ENCODE measurements at places on chromosomes 3 and 15.

- DNase-seq, result no peak
These were observed 30.4 kb downstream of the LSM3 start for GRCh38 chr3:14208977-14209394.

DNA sequence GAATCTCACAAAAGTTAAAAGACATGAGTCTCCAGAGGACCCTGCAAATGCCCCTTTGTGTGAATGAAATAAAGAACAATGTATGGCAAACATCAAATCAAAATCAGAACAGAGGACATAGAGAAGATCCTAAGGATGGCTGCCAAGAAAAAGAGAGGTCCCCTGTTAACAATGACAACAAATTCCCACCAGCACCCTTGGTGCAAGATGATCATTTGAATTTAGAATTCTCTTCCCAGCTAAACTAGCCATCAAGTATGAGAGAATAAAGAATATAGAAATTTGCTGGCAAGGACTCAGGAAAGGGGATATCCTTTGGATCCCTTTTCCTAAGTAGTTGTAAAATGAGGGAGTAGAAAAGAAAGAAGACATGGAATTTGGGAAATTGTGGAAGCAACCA lies 8.2 kb downstream of the GP5 start:
- no peak for DNase-seq

DNA sequence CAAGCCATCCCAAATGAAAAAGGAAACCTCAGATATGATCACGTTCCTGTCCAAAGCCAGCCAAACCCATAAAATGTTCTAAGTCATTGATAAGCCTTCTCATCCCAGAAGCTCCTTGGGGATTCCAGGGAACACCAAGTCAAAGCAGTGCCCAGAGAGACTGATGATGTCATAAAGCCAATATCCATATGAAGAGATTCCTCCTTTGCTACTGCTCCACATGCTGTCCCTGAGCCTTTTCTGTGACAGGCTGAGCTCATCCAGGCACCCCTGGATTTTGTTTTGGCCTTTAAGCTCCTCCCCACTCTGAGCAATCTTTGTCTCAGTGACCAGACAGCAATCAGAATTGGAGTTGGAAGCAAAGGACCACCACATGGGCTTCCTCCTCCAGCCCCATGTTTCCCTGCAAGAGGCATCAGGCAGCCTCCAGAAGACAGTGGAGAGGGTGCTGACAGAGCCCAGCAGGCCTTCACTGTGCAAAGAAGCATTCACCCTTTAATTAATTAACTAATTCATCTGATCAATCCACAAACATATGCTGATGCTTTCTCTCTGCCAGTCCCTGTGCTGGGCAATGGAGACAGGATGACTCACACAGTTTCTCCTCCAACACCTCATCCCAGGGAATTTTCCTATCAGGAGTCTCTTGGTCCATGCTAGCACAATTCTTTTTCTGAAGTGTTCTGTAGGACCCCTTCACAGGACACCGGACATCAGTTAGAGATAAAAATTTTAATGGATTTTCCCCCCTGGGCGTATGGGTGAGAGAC lies 25.0 kb downstream of the MEX3B start:
- DNase-seq, result no peak

DNA sequence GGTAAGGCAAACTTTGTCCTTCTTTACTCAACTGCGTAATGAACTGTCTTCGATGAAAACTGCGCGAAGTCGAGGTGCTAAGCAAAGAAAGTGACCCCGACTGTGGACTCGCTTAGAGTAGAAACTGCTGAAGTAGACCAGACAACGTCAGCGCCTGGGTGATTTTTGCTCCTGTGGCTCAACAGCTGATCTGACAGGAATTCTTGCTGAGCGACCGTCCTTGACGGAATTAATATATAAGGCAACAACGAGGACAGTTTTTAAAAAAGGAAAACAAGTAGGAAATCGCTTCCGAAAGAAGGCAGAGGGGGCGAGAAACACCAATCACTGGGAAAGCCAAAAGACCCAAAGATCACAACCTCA lies 541 bp downstream of the RPS27L start:
- DNase-seq, result peak; percentile 38

DNA sequence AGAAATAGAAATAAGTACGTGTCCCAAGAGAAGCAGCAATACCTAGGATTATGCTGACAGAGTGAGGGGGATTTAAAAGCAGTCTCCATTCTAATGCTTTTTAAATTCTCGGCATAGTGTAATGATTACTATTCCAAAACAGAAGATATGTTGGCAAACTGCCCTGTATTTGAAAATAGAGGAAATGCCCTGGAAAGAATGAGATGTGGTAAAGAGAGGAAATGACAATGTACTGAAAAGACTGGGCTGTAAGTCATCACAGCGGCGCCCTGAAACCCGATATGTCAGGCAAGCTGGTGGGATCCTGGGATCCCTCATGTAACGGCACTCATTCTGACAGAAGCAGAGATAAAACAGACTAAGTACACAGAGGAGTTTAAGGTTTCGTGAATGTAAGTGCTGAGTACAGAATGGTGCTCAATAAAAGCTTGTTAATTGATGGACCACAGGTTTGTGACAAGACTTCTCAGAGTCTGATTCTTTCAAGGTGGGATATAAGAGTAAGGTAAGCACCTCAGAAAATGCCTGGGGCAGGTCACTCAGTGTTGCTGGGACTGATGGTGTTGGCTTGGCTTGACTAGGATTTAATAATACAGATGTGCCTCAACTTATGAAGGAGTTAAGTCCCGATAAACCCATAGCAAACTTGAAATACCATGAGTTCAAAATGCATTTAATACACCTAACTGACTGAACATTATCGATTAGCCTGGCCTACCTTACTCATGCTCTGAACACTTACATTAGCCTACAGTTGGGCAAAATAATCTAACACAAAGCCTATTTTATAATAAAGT lies 91.4 kb downstream of the NFKBIZ start:
- peak; percentile 77 for DNase-seq

- DNase-seq, result no peak
These were observed 98.9 kb upstream of the IGSF10 start for GRCh38 chr3:151559736-151560135.

- DNase-seq, result no peak
These were observed 97.2 kb upstream of the CTNNB1 start for GRCh38 chr3:41102053-41102556.

GRCh38 chr3:139457066-139457465 lies 19.2 kb downstream of the RBP2 start:
- no peak for DNase-seq

DNA sequence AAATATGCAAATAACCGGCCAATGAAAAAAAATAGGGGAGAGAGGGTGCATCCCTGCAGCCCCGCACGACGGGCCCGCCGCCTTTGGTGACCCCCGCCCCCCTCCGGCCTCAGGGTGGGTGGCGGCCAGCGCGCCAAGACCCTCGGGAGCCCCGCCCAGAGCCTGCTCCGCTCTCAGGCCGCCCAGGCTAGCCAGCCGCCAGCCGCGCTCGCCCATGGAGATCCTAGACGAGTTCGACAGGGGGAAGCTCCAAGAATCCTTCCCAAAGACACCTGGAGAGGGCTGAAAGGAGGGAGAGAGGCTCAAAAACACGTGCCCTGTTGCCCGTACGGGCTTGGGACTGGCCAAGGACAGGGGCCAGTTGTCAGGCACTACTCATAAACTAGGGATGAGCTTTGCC lies 434.0 kb downstream of the NR2F2 start:
- DNase-seq, result no peak

- DNase-seq, result no peak
These were observed 21.0 kb downstream of the RFT1 start for GRCh38 chr3:53109190-53109589.

GRCh38 chr15:85062560-85062959 lies 80.9 kb downstream of the PDE8A start:
- DNase-seq, result no peak

DNA sequence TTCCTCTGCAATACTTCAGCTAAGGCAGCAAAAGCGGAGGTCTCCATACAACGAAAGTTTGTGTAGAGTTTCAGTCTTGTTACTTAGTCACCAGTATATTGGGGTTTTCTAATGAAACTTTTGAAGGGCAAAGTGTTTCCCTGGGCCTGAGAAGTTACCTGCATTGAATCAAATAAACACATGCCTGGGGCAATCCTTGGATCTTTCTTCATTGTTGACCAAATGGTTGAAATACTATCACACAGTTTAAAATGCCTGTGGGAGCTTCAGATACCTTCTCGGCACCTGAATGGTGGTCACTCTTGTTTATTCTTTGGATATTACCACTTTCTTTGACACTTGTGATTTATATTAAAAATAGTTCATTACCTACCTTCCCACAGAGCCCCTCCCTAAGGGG lies 988 bp upstream of the CHSY1 start:
- DNase-seq, result no peak

DNA sequence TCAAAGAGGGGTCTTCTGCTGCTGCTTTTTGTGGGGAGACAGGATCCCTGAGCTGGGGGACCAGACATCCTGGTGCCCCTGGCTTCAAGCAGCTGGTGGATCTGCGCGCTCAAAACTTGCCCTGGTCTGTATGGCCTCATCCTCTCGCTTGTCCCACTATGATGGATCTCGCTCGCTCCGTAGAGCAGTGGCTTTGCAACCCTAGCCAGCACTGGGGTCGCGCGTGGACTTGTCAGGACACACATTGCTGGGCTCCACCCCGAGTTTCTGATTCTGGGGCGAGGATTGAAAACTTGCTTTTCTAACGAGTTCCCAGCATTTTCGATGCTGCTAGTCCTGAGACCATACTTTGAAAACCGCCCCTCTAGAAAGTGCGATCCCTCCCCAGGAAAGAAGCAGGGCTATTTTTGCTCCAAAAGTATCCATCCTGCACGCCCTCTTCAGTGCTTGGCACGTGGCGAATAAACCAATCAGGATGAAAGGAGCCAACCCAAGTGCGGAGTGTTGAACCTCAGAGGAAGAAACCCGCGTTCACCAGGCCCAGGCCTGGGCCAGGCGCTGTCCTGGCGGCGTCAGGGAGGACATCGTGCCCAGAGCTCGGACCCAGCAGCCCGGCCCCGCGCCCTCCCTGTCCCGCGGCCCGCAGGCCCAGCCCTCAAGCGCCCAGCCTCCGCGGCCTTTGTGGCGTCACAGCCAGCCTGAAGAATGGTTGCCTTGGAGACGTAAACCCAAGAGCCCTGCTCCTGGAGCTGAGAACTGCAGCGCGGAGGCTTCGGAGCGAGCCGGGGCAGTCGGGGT lies at the start of gene CFAP100:
TSS of gene CFAP100 (plus strand) at position 731 of the 798 bp plus-strand sequence. CDS start 1,092 bp downstream, outside the sequence.
- peak; percentile 75 for DNase-seq

GRCh38 chr3:50241163-50241562 lies 5.2 kb downstream of the GNAI2 start:
- no peak for DNase-seq

GRCh38 chr3:5133239-5134018 lies 11.3 kb downstream of the ARL8B start:
- DNase-seq, result no peak

GRCh38 chr15:94265982-94266381 lies 34.6 kb downstream of the MCTP2 start:
- DNase-seq, result no peak

GRCh38 chr3:136197159-136197793 lies 1.1 kb upstream of the MSL2 start:
- DNase-seq, result no peak

GRCh38 chr3:43752905-43753304 lies 62.2 kb downstream of the ABHD5 start:
- no peak for DNase-seq

Data from left hindlimb (tissue), 1 donor.